ENCODE measurements at places on chromosomes 5 and 9. TPM values are rescaled to one million over a fixed set of nuclear protein-coding genes. Genes with fewer than 3 reads are reported as not detected.

The MAMDC2 gene
- not detected for total RNA-seq

The PRLR gene
- total RNA-seq: not detected

The PTPDC1 gene
- 7.2 TPM for total RNA-seq

The ADGRD2 gene
- total RNA-seq: not detected

The FAM151B gene
- 0.43 TPM for total RNA-seq

The STKLD1 gene
- total RNA-seq: 0.87 TPM

The CLTA gene
- 161 TPM for total RNA-seq

The ANKRD55 gene
- 1.4 TPM for total RNA-seq

The MYMK gene
- total RNA-seq: not detected

The FGD3 gene
- 42.9 TPM for total RNA-seq

The CMYA5 gene
- total RNA-seq: 0.11 TPM

The GPX8 gene
- total RNA-seq: not detected

The CWC27 gene
- total RNA-seq: 30.3 TPM

The ACSL6 gene
- 34.0 TPM for total RNA-seq

The ANKRD34B gene
- not detected for total RNA-seq

The GABRA6 gene
- total RNA-seq: not detected

The INSL4 gene
- not detected for total RNA-seq

The RAI14 gene
- 4.0 TPM for total RNA-seq

The NKD2 gene
- total RNA-seq: 14.4 TPM

The LECT2 gene
- not detected for total RNA-seq

The LCN9 gene
- not detected for total RNA-seq

The PCDHGB3 gene
- total RNA-seq: 0.85 TPM

The ASPN gene
- not detected for total RNA-seq

The PCDHB5 gene
- not detected for total RNA-seq

The IRGM gene
- 1.8 TPM for total RNA-seq

The CDC14B gene
- total RNA-seq: 6.5 TPM

The TRPM3 gene
- total RNA-seq: not detected

The C5orf52 gene
- not detected for total RNA-seq

The SPACA9 gene
- total RNA-seq: 1.1 TPM

The NUP214 gene
- 67.4 TPM for total RNA-seq

The SIL1 gene
- 37.8 TPM for total RNA-seq

The NEUROG1 gene
- not detected for total RNA-seq

The TTC16 gene
- total RNA-seq: 0.18 TPM

The GARIN3 gene
- total RNA-seq: 0.30 TPM

The FOXD4L6 gene
- total RNA-seq: 0.18 TPM

The PPP3R2 gene
- not detected for total RNA-seq

The TSSK1B gene
- not detected for total RNA-seq

The SPINK7 gene
- not detected for total RNA-seq

The GDNF gene
- 0.60 TPM for total RNA-seq

The FOXE1 gene
- not detected for total RNA-seq

The PBX3 gene
- 21.4 TPM for total RNA-seq

The CARTPT gene
- total RNA-seq: not detected

Measured in activated T-helper 2 cell treated with anti-CD3 and anti-CD28 coated beads, Interferon-gamma antibody, Interleukin-2, Interleukin-4, amounts not matched to agents 10 μg/mL and 5 μg/mL and 100 μg/mL, durations not matched to agents 14 hours and 24 hours and 36 hours (primary cell).